CD4-positive, alpha-beta T cell treated with Interferon alpha-2 for 1 hour (primary cell): ENCODE measurements at places on chromosomes 16 and 17.

GRCh38 chr17:145671-146541, 8.5 kb downstream of the SCGB1C2 start:
- DNase-seq = no peak

GRCh38 chr17:22461460-22462145, 769.3 kb downstream of the KCNJ18 start:
- no peak for DNase-seq

DNA sequence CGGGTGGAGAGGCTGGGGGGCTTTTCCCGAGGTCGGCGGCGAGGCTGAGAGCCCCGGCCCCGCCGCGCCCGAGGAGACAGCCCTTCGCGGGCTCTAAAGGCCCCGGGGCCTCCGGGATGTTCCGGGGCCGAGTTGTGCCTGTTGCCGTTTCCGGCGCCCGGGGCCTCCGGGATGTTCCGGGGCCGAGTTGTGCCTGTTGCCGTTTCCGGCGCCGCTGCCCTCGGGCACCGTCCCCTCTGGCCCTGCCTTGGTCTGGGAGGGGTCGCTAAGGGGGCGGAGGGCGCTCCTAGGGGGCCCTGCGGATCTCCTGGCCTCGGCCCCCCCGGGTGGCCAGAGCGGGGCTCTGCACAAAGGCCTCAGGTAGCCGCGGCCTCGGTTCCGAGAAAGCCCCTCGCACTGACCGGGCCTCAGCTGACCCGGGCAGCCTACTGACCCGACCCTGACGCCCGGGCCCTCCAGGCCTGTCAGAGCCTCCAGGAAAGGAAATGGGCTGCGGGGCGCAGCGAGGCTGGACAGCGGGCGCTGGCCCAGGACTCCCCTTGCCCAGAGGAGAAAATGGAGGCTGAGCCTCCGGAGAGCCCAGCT, 24.2 kb downstream of the ACTG1 start:
- DNase-seq = no peak

- DNase-seq = no peak
Measured at GRCh38 chr17:58272367-58273280, 8.1 kb downstream of the MPO start.

DNA sequence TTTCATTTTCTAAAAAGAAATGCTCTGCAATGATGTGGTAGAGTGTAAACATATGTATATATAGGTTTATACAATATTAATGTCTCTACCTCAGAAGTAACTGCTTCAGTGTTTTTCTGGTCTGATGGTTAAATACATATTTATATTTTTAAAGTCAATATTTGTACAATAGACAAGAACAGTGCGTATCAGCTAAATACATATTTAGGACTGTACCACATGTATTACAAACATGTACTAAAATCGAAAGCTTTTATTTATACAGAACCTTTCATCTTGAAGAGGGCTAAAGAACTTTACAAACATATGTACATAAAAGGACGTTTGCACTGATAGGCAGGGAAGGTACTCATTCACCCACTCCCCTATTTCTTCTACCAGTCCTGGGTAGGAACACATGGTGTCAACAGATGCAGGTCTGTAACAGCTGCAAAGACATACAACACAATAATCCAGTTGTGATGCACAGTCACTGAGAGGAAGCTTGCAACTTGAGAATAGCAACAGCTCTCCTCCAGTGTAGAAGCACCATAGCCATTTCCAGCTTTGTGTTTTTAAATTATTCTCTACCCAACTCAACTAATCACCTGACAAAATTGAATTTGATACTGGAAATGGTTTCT, 206.9 kb upstream of the C17orf78 start:
- DNase-seq = no peak

DNA sequence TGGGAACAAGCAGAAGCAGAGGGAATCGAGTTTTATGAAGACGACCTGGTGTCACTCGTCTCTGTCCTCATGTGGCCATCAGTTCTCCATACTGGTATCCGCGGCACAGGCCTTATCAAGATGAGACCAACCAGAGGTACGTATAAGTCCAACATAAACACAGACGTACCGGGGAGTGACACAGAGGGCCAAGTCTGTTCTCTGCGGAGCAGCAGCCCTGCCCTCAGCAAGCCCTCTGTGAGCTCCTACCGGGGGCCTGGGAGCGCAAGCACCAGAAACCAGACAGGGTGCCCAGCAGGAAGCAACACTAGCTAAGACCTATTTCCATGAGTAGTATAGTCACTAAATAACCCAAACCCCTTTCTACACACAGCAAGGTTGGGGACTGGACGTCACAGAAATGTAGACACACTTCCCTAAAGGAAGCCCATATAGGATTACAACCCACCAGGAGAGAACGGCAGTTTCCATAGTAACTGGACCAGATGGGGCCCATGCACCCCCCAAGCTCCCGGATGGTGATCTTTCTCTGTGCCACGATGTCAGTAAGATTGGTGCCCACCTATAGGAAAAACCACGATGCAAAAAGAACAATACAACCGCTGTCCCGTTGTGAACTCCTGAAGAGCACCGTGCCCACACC, 911 bp downstream of the ARL16 start:
- no peak for DNase-seq

- DNase-seq = no peak
Measured at GRCh38 chr16:49495596-49496355, 122.2 kb downstream of the C16orf78 start.

GRCh38 chr16:74186561-74186971, 110.0 kb upstream of the PSMD7 start:
- DNase-seq = no peak

DNA sequence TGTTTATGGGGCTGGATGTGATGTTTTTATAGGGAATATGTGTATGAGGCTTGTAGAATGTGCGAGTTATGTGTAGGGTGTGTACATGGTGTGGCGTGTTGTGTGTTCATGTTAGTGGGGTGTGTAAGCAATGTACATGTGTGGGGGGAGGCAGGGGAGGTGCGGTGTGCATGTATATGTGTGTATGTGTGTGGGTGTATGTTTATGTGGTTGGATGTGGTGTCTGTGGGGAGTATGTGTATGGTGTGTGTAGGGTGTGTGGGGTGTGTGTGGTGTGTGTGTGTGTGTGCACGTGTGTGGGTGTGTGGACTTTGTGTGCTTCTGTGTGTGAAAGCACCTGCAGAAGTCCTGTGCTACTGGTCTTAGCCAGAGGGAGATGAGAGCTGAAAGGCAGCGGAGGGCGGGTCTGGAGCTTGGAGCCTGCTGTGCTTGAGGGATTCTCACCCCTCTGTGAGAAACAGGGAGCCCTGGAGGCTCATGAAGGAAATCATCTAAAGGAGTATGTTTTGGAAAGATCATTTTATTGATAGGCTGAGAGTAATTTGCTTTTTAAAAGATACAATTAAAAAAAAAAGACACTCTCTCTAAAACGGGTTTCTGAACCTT, 222.7 kb downstream of the HS3ST4 start:
- DNase-seq = no peak

DNA sequence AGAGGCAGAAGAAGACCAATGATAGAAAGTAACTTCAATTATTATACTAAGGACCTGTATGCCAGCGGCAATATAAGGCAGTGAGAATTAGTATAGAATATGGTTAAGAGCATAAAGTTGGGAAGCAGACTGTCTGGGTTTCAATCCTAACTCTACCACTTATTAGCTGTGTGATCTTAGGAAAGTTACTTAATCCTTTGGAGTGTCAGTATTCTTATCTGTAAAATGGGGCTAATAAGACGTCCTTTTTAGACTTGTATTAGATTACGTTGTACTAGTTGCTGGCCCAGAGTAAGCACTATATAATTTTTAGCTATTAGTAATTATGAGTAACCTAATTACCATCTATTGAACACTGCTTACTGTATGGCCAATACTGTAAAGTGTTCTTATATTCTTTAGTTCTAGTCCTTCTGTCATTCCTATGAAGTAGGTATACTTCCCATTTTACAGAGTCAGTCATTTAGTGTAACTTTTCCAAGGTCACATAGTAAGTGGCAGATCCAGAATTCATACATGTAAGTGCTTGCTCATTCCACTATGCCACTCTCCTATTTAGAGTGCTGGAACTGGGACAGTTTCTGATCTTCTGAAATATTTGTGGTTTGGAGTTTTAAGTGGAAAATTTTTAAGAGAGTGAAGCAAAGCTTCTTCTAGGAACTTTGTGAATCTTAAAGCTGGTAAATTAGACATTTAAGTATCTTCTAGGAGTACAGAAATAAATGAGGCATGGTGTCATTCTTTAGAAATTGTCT, 22.5 kb downstream of the HEATR9 start:
- DNase-seq = no peak

DNA sequence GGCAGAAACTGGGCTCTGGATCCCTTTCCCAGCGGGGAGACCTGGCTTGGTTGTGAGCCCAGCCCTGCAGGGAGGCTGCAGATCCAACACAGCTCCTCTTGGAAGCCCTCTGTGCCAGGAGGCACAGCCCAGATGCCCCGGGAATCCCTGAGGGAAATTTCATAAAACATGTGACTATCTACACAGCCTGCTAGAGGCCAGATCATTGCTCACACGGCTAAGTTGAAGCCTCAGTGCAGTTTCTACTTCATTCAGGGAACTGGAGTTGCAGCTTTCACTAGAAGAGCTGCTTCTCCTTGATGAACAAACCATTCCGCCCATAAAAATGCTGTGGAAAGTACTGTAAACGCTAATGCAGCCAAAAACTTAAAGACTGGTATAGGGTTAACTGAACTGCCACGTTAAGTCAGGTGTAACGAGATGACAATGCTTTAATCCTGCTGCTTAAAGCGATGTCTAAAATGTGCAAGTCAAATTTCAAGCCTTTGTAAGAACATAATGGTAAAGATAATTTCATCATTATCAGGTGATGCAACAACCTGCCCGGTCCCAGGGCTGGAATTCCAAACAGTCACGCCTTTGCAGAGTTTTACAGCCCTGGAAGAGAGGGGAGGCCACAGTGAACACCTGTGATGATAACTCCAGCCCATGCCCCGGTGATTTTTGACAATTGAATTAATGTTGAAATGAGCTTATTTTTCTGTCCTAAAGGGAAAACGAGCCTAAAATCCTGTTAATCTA, 172.5 kb downstream of the ZFHX3 start:
- no peak for DNase-seq

DNA sequence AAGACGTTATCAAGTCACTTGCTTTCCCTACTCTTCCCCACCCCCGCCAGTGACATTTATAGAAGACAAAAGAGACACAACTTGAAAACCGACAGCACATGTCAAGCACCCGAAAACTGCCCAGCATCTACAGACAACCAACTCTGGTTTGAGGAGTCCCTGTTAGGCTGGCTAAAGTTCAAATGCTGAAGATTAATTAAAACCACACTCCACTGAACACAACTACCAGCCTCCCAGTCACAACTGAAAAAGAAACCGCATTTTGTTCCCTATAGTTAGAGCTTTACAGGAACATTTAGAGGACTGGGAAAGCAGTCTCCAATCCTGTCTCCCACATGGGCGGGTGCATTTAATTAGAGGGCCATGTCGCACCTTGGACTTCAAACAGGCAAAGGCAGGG, 73.0 kb upstream of the COX10 start:
- no peak for DNase-seq

DNA sequence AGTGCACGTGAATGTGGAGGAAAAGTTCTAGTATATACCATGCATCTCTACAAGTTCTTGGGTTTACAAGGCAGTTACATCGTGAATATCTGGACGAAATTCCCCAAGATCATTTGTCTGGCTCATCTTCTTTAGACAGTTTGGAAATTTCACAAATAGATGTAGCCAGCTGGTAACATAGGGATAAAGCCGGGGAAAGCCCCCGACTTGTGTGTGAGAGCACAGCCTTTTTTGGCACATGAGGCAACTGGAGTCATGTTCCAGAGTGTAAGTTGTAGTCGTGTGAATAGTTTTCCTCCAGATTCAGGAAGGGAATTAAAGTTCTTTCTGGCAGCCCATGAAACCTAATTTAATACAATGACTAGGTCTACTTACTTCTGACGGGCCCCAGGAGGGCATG, 62.3 kb downstream of the MARCHF10 start:
- no peak for DNase-seq

- DNase-seq = no peak
Measured at GRCh38 chr16:75053791-75054555, 55.1 kb downstream of the ZNRF1 start.

DNA sequence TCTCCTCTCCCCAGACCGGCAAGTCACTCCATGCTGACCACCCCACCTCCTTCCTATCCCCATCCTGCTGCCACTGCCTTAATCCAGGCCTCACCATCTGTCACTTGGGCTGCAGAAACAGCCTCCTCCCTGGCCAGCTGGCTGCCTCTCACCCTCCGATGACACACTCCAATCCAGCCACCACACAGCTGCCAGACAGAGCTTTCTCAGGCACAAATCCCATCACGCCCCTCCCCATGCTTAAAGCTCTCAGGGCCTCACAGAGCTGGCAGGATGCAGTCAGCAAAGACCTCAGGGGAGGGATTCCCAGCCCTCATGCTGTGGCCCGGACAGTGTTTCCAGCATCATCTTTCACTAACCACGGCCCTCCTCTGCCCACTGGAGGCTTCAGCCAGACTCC, 13.7 kb downstream of the CAMKK1 start:
- DNase-seq = no peak

- peak; percentile 26 for DNase-seq
Measured at GRCh38 chr17:43832976-43833829, at the start of gene MPP3. MPP3 (minus strand) TSS chr17:43833146; CDS start chr17:43831906, 1,240 bp downstream.

DNA sequence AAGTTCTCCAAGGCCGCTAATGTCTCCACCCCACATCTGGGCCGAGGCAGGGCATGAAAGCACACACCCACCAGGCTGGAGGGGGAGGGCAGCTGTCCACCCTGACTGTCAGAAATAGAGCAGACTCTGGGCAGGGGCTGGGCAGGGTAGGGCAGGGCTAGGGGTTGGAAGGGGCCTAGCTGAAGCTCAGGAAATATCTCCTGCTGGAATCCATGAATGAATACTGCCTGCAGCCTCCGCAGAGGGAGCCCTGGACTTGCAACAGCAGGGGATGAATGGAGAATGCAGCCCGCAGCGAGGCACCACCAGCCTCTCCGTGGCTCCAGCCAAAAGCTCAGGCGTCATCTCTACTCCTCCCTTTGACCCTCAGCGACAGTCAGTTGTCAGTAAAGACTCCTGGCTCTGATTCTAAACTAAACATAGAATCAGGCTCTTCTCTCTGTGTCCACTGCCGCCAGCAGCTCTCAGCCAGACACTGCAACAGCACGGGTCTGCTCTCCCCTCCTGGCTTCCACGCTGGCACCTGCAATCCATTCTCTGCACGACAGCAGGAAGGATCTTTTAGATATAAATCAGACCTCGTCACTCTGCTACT, 23.9 kb upstream of the NGFR start:
- no peak for DNase-seq

- DNase-seq = no peak
Measured at GRCh38 chr17:600576-601243, 113.9 kb downstream of the VPS53 start.

GRCh38 chr16:84603140-84603816, 14.6 kb downstream of the COTL1 start:
- peak; percentile 59 for DNase-seq

DNA sequence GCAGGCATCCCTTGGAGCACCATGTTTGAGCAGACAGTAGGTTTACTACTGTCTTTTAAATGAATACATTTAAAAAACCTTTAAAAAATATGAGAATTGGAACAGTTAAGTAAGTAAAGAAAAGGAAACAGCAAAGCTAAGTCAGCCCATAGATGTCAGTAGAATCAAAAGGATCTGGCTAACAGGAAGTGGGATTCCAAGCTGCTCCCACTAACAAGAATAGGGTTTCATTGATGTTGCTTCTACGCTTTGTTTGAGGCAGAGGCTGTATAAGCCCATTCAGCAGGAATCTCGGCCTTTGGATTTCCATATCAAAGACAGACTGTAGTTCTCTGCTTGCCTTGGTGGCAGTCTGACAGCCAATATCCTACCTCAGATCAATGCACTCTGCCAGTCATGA, 122.9 kb upstream of the ELAC2 start:
- DNase-seq = no peak
